ENCODE measurements at places on chromosomes 1 and 21.

- DNase-seq: no peak
Observed at GRCh38 chr1:164651351-164651951, 92.5 kb downstream of the PBX1 start.

DNA sequence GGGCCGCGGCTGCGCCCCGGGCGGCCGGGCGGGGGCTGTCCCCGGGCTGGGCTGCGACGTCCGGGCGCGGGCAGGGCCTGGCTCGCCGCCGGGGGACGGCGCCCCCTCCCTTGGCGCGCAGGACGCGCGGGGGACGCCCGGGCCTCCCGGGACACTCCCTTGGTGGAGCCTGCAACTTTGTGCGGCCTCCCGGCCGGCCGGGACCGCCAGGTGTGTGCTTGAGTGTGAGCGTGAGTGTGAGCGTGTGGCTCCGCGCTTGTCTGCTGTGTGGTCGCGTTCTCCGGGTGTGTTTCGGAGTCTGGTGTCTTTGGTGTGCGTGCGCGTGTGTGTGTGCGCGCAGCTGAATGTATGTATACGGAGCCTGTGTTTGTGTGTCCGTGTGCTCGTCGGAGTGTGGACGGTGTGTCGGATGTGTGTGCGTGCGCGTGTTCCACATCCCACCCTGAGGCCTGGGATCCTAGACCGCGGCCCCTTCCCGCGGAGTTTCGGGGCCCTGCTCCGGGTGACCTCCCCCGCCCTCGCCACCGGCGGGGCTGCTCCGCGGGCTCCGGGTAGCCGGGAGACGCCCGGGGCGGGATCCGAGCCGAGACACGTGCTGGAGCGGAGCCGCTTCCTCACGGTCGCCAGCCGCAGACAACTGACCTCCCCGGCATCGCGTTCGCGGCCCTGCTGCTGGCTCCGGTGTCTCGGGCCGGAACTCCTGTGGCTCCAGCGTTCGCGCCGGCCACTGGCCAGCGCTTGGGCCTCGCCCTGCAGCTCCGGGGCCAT, 1.7 kb downstream of the PTPRU start:
- DNase-seq: no peak

DNA sequence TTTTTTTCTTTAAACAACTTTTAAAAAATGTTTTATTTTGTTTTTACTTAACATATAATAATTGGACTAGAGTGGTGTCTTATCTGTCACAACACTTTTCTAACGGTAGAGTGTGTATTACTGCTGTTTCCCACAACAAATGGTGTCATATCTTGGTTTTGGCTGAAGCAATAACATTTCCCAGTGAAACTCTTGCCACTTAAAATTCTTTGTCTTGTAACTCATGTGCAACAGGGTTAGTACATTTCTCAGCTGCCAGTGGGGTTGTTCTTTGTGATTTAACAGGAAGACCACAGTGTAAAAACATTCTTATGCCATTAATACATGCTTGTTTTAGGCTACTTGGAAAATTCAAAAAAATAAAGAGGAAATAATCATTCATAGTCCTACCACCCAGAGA, 43.5 kb downstream of the ALPL start:
- DNase-seq: no peak

DNA sequence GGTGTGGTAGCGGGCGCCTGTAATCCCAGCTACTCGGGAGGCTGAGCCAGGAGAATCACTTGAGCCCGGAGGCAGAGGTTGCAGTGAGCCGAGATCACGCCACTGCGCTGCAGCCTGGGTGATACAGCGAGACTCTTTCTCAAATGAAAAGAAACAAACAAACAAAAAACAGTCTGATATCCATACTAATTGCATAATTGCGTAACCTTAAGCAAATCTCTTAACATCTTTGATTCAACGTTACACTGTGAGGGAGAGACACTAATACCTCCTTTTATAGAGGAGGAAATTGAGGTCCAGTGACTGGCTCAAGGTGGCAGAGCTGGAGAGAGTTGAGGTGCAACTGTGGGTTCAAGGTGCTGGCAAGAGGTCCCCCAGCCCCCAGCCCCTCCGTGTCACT, 12.6 kb upstream of the COX20 start:
- DNase-seq: no peak

GRCh38 chr1:248853663-248854375, 5.1 kb downstream of the ZNF692 start:
- no peak for DNase-seq

DNA sequence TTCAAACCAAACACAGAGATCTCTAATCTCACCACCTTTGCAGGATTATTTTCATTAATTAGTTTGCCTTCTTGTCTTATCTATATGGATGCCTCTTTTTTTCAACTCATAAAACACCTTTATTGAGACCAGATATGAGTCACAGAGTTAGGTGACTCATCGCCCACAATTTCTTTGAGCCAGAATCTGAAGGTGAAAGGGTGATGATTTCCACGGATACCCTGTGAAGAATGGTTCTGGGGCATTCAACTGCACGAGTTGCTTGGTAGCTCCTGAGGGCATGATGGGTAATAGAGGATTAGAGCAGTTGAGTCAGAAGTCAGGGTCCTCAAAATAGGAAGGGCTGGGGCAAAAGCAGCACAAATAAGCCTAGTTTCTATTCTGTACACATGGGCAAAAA, 128.2 kb downstream of the TBX19 start:
- DNase-seq: no peak

- DNase-seq: no peak
Observed at GRCh38 chr1:25945761-25946160, 39.5 kb upstream of the STMN1 start.
